Erythroblast (primary cell): ENCODE measurements at places on chromosomes 2 and 18.

GRCh38 chr2:235553291-235553690 lies 59.4 kb downstream of the AGAP1 start:
- DNase-seq, result no peak

GRCh38 chr18:79924814-79925731 lies 26.4 kb downstream of the SLC66A2 start:
- no peak for DNase-seq

GRCh38 chr2:161681046-161681445 lies 56.8 kb downstream of the SLC4A10 start:
- no peak for DNase-seq

DNA sequence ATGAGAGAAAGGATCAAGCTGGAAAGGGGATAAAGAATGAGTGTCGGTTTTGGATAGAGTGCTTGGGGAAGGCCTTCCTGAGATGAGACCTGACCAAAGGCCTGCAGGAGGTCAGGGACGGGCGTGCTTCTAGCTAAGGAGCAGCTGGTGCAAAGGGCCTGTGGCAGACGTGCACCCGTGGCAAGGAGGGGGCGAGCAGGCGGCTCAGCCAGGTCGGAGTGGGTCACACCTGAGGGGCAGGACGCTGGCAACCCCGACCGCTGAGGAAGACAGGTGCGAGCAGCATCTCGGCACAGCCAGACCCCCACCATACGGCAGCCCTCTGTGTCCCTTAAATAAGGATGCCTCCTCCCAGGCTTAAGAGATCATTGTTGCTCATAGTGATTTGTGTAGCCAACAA lies 48.1 kb downstream of the ODC1 start:
- no peak for DNase-seq

DNA sequence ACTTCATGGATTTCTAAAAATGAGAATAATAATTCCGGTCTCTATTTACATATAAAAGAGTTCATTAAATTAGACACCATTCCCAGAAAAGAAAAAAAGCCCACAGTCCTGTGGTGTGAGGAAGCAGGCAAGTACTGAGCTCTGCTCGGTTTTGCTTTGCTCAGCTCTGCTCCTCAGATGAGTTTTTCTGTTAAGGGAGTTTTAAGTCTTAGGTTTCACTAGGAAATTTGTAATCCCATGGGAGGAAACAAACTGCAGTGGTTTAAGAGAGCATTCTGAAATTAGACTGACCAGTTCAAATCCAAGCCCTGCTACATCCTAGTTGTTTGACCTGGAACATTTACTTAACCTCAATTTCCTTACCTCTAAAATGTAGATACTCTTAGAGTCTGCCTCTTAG lies 338.6 kb upstream of the MMADHC start:
- no peak for DNase-seq

- peak; percentile 67 for DNase-seq
These were observed 583 bp downstream of the CERS6 start for GRCh38 chr2:168456521-168457189.

GRCh38 chr2:20596193-20596972 lies 54.5 kb downstream of the HS1BP3 start:
- DNase-seq, result no peak

- DNase-seq, result no peak
These were observed 64.6 kb downstream of the COLEC12 start for GRCh38 chr18:435940-436339.

- DNase-seq, result peak; percentile 12
These were observed 154.1 kb downstream of the SOCS6 start for GRCh38 chr18:70442933-70443332.

DNA sequence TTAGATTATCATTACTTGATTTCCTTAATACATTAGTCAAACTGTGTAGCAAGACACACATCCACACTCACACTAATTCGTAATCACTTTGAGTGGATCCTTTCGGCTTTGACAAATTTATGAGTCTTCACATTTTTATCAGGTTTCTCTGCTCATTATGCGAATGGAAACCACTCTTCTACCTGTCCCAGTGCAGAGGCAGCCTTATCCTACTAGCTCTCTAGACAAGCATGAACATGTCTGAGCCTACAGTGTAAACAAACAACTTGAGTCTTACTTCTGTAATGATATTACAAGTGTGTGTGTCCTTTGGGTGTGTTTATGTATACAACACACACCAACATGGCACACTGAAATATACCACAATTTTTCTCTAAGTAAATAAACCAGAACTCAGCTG lies 361.9 kb upstream of the CHST9 start:
- DNase-seq, result no peak

DNA sequence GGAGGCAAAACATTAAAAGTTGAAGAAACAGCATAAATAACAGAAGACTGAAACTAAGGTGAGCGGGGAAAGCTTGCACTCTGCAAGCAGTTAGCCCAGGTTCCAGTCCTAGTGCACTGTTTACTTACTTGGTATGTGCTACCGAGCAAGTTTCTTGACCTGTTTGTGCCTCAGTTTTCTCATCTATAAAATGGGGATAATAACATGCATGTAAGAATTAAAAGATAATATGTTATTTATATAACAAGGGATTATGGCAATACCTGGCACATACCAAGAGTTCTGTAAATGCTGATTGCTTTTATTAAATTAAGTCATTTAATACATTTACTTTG lies 37.1 kb upstream of the IKZF2 start:
- DNase-seq, result no peak

DNA sequence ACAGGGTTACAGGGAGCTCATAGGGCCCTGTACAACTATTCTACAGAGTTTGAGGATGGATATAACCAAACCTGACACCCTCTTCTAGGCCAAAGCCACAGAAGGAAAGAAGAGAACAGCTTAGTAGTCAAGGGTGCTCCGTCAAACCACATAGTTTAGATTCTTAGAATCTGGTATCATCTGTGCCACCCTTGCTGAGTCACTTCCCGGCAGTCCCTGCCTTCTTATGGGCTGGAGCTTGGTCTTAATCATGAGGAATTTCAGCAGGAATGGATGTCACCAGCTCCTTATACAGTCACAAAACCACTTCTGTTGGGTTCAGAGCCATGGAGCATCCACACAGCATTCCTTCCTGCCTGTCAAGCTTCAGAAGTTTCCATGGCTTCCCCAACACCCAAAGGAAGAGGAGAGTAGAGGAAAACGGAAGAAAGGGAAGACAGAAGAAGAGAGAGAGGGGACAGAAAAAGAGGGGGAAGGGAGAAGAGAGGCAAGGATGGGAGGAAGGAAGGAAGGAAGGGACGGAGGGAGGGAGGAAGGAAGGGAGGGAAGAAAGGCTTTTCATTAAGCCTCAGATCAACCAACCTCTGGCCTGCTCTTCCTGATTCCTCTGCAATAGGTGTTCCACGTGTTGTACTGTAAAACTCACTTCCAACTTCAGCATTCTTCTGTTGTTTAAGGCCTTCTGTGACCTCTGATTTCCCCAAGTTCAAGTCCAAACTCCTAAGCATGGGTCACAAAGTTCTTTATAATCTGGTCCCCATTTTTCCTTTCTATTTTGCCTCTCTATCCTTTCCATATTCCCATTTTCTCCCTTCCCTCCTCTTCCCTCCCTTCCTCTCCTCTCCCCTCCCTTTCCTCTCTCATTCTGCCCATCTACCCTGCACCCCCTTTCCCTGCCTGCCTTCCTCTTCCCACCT lies 246.1 kb upstream of the TNP1 start:
- DNase-seq, result peak; percentile 61

DNA sequence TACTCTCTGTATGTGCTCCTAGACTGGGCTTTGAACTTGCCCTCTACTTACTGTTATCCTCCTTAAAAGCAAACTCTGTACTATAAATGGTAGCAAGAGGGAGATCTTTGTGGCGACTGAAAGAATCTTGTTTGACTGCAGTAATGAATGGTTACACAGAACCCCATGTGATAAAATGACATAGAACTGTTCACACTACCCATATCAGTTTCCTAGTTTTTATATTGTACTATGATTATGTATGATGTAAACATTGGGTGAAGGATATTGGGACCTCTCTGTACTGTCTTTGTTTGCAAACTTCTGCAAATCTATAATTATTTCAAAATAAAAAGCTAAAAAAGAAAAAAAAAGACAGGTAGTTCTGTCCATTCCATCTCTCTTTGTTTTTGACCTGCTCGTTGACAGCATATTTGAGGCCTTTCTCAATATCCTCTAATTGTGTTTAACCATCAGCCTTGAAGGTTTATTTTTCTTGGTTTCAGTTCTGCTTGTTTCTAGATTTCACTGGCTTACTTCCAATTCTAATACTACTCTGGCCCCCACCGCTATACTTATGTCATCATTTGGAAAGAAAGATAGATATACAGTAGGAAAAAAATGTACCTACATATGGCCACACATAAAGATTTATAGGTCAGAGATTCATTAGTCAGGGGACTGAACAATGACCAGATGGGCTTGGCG lies 79.2 kb upstream of the MYO3B start:
- no peak for DNase-seq

GRCh38 chr2:76870581-76870980 lies 651.6 kb downstream of the LRRTM4 start:
- DNase-seq, result no peak

DNA sequence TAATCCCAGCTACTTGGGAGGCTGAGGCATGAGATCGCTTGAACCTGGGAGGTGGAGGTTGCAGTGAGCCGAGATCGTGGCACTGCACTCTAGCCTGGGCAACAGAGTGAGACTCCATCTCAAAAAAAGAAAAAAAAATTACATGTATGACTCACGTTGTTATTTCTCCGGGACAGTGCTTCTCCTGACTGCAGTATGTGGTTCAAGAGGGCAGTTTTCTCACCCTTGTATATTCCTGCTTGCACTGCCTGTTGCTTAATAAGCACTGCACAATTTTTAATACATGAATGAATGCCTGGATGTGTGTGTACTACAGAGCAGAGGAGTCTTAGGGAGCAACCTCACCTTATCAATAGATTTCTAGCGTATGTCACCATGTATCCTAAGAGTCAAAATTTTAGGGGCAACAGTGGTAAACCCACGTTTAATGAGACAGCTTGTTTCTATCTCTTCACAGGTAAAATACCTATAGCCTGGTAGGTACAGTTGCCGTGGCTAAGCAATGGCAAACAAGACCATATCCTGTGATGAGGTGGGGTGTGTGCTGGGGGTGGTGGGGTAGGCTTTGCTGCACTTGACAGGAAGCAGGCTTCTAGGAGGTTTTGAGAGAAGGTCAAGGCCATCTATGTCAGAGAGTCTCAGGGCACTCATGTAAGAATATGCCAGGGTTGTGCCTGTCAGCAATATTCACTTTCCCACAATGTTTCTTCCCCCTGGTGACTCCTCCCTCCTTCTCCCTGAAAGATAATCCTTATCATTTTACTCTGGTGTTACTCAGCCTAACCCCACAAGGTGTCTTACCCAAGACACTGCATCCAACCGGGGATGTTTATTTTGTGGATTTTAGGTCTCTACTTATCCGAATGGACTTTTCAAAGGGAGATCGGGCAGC lies 36.9 kb upstream of the MEX3C start:
- no peak for DNase-seq

GRCh38 chr2:188364033-188364630 lies 72.5 kb downstream of the GULP1 start:
- DNase-seq, result no peak

GRCh38 chr2:138537170-138537915 lies 35.8 kb downstream of the SPOPL start:
- peak; percentile 70 for DNase-seq

DNA sequence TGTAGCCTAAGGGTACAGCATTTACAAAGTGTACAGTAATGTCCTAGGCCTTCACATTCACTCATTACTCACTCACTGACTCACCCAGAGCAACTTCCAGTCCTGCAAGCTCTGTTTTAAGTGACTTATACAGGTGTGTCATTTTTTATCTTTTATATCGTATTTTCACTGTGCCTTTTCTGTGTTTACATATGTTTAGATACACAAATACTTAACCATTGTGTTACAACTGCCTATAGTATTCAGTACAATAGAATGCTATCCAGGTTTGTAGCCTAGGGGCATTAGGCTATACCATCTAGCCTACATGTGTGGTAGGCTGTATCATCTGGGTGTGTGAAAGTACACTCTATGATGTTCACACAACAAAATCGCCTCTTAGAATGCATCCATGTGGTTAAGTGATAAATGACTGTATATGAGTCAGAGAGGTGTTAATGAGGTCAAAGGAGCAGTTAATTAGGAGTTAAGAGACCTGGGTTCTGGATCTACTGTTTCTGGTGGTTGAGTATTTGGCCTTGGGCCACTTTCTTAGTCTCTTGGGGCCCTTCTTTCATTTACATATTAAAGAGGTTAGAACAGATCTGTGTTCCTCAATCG lies 149.1 kb downstream of the GREB1L start:
- DNase-seq, result no peak

- DNase-seq, result no peak
These were observed 809.0 kb downstream of the BCL11A start for GRCh38 chr2:59744436-59744835.

DNA sequence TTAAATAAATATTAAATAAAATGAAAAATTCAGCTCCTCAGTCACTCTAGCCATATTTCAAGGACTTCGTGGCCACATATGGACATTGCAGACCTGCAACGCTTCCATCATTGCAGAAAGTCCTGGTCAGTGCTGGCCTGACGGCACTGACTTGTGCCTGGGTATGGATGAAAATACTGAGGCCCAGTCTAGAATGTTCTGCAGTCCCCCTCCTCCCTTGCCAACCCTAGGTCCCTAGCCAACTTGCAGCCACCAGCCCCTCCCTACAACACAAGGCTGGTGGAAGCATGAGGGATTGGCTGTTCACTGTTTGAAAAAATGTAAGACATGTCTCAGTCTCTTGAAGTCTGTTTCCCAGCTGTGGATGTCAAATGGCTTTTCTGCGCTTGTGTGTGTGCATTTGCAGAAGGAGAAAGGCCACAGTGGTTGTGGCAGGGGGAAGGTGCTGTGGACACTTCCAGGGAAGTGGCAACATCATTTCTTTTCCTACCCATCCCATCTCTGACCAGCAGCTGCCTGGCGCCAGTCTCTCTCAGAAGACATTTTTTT lies 9.9 kb downstream of the IGFBP5 start:
- no peak for DNase-seq

DNA sequence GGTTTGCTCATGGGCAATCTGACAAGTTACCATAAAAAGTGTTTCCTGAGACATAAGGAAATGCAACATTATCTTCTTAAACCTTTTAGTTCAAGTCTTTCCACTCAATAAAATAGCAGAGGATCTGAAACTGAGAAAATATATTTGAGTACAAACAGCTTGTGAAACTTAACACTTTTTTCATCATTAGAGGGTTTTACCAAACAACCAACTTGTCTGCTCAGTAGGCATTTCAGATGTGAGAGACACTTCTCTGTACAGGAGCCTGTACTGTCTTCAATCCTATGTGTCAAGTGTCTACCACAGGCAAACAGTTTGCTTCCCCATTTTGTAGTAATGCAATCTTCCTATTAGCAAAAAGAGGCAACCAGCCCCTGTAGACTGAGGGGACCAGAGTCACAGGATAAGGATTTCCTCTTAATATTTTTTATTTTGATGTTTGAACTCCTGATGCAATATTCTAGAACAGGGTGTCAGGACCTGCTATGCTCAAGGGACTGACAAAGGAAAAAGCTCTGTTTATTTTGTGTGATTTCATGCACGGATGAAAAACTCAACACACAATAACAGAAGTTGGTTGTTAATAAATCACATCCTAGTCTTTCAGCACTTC lies 159.1 kb upstream of the LHCGR start:
- no peak for DNase-seq

- no peak for DNase-seq
These were observed 16.8 kb upstream of the ALLC start for GRCh38 chr2:3641181-3641580.

- DNase-seq, result no peak
These were observed 75.5 kb upstream of the GLI2 start for GRCh38 chr2:120660056-120660694.
